Stimulated activated CD4-positive, alpha-beta T cell treated with anti-CD3 and anti-CD28 coated beads, TNF-alpha, amount 100 ng/mL, for 48 hours (primary cell): ENCODE measurements at places on chromosomes 2 and 18.

- DNase-seq: no peak
Measured at GRCh38 chr2:146244131-146244530, 1600.7 kb upstream of the ACVR2A start.

GRCh38 chr2:174796319-174796771, 32.1 kb upstream of the CHRNA1 start:
- DNase-seq: no peak

GRCh38 chr2:85579266-85579935, 2.0 kb downstream of the VAMP8 start:
- DNase-seq: no peak

- no peak for DNase-seq
Measured at GRCh38 chr2:39492095-39492590, 55.1 kb upstream of the MAP4K3 start.

- no peak for DNase-seq
Measured at GRCh38 chr2:201353116-201353515, 4.0 kb downstream of the FLACC1 start.

DNA sequence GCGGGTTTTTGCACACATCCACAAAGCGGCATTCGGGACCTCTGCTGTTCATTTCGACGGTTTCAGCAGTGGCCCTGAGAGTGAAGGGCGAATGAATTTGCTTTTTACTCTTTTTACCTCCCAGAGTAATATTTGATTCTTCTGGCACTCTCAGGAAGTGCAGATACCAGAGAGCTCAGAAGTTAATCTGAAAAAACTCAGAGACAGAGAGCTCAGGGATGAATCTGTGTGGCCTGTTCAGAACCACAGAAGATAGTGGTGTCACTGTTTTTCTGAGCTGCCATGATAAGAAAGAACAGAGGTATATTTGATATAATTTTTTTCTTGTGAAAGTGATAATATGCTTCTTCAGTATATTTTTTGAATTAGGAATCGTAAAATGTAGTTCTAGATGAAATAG, 129.3 kb downstream of the MBP start:
- no peak for DNase-seq
